ENCODE measurements at places on chromosomes 2 and 18.

GRCh38 chr2:96083989-96084857, 32.1 kb downstream of the ADRA2B start:
- DNase-seq: no peak

DNA sequence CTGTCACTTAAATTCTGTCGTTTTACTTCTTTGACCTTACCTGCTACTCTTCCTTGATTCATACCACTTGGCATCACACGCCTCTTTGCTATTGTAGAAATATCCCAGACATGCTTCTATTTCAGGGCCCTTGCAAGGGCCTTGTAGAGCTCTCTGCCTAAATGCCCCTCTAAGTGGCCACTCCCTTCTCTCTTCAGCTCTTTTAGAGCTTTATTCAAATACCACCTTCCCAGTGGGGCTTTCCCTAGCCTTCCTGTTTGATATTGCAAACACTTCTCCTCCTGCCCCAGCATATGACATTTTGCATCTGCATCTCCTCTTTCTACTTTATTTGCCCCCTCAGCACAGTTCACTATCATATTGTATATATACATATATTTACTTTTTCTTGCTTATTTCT, 54.0 kb downstream of the PELI1 start:
- DNase-seq: no peak

DNA sequence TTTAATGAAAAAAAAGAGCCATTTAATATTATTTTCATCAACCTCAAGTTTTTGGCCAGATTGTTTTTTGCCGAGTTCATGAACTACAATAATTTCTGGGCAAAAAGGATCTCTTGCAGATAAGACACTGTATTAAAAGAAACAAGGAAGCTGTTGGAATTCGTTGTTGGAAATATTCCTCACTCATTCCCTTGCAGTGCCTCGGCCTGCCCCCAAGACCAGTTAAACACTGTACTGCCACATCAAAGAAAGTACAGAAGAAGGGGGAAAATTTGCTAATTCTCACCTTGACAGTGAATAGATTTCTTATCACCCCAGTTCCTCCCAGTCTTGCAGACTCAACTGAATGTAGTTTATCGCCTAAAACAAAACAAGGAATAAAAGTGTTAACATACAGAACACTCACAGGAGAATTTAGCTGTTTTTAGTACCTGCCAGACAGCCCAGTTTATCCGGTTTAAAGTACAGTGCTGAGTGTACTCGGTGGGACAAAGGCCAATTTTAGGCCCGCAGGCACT, 1.2 kb downstream of the IDH1 start:
- DNase-seq: no peak

- DNase-seq: no peak
Observed at GRCh38 chr2:112959109-112959812, 18.5 kb upstream of the IL36G start.

GRCh38 chr2:9939587-9940485, 11.7 kb upstream of the GRHL1 start:
- DNase-seq: no peak

- DNase-seq: no peak
Observed at GRCh38 chr18:28174181-28174905, 2.6 kb downstream of the CDH2 start.

- DNase-seq: no peak
Observed at GRCh38 chr2:71929482-71929772, 218.2 kb downstream of the CYP26B1 start.

DNA sequence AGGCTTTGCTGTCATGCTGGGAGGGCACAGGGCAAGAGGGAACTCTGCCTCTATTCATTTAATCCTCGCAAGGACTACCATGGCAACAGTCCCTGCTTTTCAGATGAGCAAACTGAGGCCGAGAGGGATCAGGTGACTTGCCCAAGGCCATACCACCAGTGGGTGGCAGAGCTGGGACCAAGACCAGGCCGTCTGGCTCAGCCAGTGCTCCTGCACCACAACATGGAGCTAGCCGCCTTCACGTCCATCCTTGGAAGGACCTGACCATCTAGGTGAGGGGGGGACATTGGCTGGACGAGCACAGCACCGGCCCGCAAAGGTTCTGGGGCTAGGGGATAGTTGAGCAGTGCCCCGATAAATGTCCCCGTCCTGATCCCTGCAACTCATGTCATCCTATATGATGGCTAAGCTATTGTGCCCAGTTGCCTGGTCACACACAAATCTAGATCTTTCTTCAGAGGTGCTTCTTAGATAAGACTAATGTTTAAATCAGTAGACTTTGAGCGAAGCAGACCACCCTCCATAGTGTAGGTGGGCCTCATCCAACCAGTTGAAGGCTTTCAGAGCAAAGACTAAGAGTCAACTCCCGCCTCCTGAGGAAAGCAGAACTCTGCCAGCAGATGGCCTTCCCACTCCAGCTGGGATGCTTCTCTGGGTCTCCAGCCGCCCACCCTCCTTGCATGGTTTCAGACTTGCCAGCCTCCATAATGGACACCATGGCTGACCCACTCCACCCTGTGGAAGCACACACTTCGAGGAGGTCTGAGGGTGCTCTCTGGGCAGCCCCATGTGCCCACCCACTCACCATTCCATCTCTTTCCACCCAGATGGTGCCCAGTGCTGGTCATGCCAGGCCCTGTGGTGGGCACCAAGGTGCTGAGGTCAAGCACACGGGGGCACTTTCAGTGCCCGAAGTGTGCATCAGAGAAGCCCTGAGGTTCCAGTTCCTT, 214.8 kb upstream of the RAB6C start:
- DNase-seq: no peak

- DNase-seq: no peak
Observed at GRCh38 chr2:106176446-106177099, 17.5 kb downstream of the UXS1 start.

GRCh38 chr2:224252631-224253030, 149.3 kb downstream of the FAM124B start:
- no peak for DNase-seq

DNA sequence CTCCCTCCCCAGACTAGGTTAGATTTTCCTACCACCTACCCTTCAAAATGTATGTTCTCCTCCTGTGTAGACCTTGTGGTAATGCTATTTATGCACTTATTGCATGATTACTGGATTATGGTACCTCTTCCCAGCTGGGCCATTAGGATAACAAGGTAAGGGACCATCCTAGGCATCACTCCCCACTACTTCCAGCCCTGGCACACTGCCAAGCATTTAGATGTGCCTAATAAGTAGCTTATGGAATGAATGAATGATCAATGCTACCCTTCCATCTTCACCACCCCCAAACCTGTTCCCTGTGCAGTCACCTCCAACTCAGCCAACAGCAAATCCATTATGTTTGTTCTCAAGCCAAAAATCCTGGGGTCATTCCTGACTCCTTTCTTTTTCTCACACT, 93.4 kb downstream of the C1QL2 start:
- DNase-seq: no peak

DNA sequence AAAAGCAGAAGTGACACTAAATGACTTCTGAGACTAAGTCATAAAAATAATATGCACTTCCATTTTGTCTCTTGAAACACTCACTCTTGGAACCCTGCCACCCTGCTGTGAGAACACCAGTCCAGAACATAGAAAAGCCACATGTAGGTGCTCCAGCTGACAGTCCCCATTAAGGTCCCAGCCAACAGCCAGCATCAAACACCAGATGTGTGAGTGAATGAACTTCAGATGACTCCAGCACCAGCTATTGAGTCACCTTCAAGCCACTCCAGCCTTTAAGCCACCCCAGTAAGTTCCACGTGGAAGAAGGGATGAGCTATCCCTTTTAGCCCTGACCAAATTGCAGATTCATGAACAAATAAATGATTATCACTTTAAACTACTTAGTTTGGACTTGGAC, 31.5 kb upstream of the LGALSL start:
- no peak for DNase-seq

- DNase-seq: no peak
Observed at GRCh38 chr2:172047566-172048507, 37.5 kb upstream of the DLX1 start.

GRCh38 chr18:24446953-24447538, 13.4 kb upstream of the HRH4 start:
- DNase-seq: no peak

DNA sequence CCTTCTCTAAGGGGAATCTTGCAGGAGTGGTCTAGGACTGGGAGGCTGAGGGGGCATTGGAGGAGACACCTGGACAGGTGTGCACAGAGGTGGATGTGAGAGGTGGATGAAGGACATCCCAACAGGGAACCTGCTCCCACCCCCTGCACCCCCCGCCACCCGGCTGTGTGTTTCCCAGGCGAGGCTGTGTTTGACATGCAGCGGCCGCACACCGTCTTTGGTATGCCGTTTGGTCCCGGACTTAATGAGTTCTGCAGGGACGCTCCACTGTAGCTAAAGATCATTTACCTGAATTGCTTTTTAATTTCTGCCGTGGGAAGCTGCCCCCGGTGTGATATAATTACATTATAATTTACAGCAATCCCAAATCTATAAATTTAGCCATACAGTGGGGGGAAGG, 87.3 kb downstream of the GLI2 start:
- no peak for DNase-seq

DNA sequence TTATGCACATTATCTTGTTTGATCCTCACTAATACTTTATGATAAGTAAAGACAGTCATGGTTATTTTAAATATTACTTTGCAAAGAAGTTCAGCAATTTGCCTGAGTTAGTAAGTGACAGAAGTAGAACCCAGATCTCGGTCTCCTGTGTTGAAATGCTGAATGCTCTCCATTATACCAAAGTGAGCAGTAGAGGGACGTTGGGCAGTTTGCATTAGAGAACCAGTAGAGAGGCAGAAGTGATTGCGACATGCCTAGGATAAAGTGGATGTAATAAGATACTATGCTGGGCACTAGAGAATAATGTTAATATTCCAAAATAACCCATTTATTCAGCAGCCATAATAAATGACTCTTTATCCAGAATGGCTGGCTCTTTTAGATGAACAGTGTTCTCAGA, 201.0 kb downstream of the PMAIP1 start:
- DNase-seq: no peak

DNA sequence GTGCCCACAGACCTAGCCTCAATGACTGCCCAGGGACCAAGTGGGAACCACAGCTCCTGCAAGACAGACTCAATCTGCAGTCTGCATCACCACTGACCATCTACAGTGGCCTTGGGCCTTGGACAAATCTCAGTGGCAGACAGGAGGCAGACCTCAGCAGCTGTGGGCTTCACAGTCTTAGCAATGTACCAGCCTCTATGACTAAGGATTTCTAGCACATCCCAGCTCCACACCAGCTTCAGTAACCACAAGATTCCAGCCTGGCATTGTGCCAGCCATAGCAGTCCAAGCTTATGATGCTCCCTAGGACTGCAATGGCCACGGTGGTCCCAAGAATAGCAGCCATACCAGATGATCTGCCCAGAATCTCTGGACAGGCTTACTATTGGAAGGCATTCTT, 19.6 kb upstream of the WDR75 start:
- no peak for DNase-seq

DNA sequence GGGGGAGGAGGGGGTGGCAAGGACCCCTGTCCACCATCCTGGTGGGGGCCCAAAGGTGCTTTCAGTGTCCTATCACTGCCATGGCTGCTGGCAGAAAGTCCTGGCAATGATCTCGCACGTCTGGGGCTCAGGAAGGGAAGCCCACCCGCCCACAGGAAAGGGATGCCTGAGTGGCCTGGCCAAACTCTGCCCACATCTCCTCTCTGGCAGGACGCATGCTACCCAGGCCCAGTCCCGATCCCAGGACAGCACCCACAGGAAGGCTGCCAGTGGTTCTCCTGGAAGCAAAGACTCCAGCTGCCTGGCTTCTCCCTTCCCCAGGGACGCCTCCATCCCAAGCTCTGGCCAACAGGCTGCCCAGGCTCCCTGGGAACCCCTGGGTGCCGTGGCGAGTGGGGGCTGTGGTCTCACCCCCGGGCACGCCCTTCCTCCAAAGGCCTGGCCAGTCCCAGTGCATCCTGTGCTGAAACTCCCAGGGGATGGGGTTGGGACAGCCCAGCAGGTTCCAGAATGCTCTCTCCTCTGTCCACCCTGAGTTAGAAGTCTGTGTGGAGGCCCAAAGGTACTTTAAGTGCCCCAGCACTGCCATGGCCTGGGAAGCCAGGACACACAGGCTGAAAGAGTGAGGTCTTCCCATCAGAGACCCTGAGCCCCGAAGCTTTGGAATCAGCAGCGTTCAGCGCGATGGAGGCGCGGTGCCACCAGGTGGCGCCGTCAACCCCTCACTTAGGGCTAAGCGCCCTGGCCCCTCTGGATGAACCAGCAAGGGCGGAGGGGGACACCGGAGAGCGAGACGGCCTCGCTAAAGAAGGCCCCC, 29.8 kb upstream of the TAF1B start:
- peak; percentile 33 for DNase-seq

DNA sequence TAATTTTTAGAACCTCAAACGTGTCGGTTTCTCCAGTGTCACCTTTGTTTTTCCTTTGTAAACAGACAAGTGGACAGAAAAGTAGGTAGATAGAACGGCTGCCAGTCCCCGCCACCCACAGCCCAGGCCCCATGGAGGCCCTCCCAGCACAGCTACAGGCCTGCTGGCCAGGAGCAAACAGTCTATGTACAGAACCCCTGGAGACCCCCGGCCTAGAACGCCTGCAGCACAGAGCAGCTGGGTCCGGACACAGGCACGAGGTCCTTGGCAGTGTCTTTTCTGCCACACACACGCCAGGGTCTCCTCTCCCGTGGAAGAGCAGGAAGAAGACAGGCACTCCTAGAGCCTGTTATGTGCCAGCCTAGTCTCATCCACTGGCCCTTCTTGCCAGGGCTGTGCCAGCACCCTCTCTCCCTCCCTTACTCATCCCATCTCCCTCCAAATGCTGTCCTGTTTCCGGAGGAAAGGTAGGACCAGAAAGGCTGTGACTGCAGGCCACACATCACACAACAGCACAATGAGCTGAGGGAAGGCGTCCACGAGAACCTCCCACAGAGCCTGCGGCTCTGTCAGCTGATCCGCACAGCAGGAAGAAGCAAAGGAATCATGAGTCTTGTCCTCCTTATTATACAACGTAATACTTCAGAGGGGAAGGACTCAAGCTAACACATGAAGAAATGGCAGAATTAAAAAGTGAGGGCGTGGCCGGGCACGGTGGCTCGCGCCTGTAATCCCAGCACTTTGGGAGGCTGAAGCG, 7.7 kb downstream of the DTYMK start:
- DNase-seq: no peak

DNA sequence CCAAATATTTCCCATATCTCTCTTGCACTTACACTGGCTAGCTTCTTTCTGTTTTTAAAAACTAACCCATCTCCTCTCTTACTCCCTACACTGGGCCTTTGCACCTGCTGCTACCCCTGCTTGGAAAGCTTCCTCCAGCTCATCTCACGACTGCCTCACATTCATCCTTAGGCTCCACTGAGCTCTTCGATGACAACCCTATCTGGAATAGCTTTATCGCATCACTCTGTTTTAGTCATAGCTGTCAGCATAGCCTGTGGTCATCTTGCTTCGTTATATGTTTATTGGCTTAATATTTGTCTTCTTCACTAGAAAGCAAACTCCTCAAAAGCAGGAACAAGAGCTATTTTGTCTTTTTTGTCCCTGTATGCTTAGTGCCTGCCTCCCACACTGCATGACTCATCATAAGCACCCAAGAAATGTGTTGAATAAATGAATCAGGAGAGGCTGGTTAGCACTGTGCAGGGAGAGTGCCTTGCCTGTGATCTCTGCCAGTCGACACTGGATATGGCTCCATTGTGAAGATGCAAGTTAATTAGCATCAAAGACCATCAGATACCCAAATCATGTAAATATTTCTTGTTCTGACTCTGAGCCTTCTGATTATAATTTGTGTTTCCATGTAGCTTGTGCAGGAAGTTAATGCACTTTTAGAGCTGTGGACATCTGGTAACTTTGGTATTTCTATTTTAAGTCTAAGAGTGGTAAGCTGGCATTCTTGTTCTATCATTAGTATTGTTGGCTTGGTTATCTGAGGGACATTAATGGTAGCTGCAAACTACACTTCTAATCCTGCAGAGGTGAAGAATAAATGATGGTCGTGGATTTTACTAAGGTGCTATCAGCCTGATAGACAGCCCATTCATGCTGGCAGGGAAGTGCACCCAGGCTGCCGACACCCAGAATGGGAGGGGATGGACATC, 10.3 kb upstream of the DYTN start:
- DNase-seq: no peak
